Activated T-helper 1 cell treated with anti-CD3 and anti-CD28 coated beads, Interleukin-12 subunit alpha, Interleukin-12 subunit beta, Interleukin-2, Interleukin-4 antibody, amounts not matched to agents 30 ng/mL and 10 ng/mL and 1 ng/mL, durations not matched to agents 14 hours and 24 hours and 36 hours (primary cell): ENCODE measurements at places on chromosomes 2 and 18.
A peak's percentile ranks its signal among the peaks of the same experiment; 100 is the strongest.

DNA sequence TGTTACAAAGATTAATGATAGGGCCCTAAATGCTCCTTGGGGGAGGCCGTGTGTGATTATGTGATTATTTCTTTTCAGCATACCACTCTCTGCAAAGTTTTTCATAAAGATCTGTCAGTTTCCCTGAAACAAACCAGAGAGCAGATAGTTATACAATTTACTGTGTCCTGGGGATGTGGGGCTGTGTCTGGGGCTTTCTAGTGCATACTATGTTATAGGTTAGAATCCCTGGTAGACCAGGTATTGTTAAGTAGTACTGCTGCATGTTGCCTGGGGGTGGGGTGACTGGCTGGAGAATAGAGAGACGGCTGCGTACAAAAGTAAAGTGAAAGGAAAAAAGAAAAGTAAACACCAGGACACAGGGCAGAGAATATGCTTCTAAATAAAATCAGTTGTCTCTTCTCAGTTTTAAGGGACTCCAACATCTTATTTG is 3.3 kb upstream of the CCBE1 start:
- no peak for DNase-seq

DNA sequence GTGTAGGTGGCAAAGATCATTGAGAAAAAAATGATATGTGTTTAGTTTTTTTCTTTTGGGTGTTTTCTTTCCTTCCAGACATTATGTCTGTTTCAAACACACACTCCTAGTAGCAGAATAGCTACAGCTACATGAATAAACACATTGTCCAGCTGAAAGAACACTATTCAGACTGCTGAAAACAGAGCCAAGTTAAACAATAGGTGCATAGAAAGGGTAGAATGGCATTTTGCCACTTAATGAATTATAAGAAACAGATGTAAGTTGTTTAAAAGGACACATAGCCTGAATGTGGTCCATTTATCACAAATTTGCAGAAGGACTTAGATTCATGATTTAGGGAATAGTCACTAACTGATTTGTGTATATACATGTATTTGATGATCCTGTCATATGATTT is 20.1 kb downstream of the CTLA4 start:
- no peak for DNase-seq

GRCh38 chr2:134153294-134153880 is 100.5 kb upstream of the MGAT5 start:
- DNase-seq = no peak

DNA sequence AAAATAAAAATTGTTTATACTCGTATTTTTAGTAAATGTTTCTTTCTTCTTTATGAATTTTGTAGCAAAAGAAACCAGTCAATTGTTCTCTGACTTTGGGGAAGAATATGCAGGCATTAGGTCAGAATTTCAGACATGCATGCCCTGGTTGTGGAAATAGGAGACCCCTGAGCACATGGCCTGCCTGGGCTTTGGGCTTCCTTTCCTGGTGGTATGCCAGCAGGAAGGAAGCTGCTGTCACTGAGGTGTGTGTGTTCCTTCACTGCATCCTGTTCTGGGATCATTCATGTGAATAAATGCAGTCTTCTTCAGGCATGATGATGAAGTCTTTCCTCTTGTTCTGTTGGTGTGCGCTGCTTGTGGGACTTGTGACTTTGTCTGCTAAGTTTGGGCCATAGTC is 920.2 kb upstream of the VRK2 start:
- no peak for DNase-seq

GRCh38 chr18:34976899-34977837 is 64.0 kb upstream of the MAPRE2 start:
- peak; percentile 55 for DNase-seq

DNA sequence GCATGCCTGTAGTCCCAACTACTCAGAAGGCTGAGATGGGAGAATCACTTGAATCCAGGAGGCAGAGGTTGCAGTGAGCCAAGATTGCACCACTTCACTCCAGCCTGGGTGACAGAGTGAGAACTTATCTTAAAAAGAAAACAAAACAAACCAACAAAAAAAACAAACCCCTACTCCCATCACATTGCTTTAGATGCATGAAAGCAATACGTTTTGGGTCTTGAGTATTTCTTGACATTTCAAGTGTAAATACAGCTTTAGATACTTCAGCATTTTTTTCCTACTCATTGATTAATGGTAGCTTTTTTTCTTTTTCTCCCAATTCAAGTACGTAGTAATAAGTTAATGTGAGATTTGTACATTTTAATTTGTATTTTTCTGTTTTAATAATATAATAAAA is 20.3 kb downstream of the RASGRP3 start:
- DNase-seq = no peak

- DNase-seq = peak; percentile 52
Measured at GRCh38 chr2:170409164-170409535, 231.2 kb downstream of the MYO3B start.

GRCh38 chr2:54947136-54947535 is 103.1 kb downstream of the RTN4 start:
- no peak for DNase-seq

- no peak for DNase-seq
Measured at GRCh38 chr2:168679081-168679480, 123.4 kb upstream of the NOSTRIN start.

GRCh38 chr2:73575261-73575660 is 67.0 kb downstream of the NAT8 start:
- no peak for DNase-seq

GRCh38 chr2:30511122-30512083 is 64.4 kb downstream of the LCLAT1 start:
- DNase-seq = no peak

DNA sequence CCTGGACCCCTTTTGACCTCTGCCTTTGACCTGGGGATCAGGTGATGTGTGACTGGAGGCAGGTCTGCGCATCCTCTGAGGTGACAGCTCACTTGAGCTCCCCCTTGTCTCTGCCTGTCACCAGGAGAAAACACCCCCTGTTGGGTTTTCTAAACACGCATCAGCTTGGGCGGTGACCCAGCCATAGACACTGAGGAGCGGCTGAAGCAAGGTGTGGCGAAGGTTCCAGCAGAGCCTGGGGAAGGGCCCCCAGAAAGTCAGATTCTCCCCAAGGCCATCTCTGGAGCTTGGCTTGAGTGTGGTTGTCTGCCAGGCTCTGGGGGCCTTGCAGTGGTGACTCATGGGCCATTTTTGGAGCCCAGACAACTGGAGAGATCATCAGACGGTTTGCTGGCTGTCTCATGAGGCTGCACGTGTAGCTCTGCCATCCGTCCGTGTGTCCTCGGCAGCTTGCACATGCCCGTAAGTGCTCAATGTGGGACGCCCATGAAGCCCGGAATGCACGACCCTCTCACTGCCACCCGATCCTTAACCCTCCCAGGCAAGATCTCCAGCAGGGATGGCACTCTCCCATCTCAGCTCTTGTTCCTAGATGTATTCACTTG is 29.4 kb downstream of the SIX3 start:
- no peak for DNase-seq

- no peak for DNase-seq
Measured at GRCh38 chr2:215619022-215619958, 183.4 kb upstream of the FN1 start.

DNA sequence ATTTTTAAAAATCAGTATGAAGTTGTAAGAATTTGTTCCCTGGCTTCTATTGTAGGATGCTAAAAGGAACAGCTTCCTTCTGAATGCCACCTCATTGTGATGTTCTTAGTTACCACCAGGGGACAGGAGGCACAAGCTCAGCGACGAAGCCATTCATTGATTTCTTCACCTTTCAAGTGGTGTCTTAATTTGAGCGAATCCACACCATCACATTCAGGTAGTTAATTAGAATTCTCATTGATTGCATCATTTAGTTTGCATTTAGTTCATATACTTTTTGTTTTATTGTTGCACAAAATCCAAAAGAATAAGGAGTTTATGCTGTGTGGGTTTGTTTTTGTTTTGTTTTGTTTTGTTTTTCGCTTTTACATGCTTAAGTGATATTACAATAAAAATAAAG is 23.1 kb downstream of the CYP27C1 start:
- DNase-seq = no peak

- DNase-seq = no peak
Measured at GRCh38 chr2:64017811-64018700, 1.2 kb downstream of the VPS54 start.

DNA sequence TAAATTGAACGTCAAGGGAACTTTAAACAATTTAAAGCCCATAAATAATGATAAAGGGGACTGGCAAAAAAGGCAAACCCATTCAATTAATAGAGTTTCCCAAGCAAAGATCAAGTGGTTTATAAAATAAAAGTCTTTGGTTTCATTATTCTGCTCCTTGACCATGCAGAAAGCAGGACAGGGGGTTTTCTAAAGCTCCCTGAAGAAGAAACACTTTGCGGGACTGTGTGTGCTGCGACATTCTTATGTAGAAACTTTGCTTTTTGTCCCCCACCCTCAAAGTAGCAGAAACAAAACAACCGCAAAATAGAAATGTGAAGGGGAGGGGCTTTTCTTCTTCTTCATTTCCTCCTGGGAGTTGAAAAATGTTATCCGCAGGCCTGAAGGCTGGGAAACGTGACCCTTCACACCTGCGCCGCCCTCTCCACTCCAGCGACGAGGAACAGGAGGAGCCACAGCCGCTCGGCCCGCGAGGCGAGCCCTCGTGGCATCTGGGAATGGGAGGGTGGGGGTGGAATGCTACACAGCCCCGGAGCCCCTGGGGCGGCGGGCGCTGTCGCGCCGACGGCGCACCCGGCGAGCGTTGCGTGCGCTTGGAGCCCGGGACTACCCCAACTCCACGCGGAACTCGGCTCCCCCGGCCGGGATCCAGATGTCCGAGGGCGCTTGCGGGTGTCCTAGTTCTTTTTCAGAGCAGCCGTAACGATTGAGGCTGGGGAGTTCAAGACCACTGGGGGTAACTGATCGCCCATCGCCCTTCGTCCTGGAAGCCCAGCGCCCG is 4.3 kb upstream of the GBX2 start:
- DNase-seq = no peak

- DNase-seq = no peak
Measured at GRCh38 chr18:3891245-3891644, 441.3 kb downstream of the TGIF1 start.
